ENCODE measurements at places on chromosomes 7 and 10.

- peak; percentile 35 for DNase-seq
Measured at GRCh38 chr10:89702121-89702480, 711 bp downstream of the KIF20B start.

GRCh38 chr7:105677410-105677730, 96.1 kb upstream of the EFCAB10 start:
- peak; percentile 50 for DNase-seq

GRCh38 chr7:101244375-101245146, at the start of gene FIS1:
Gene FIS1 (minus strand): TSS chr7:101245081. CDS start chr7:101245004, 77 bp downstream.
- DNase-seq: peak; percentile 91

GRCh38 chr10:43809211-43809930, 160.7 kb upstream of the ZNF32 start:
- DNase-seq: no peak

- peak; percentile 49 for DNase-seq
Measured at GRCh38 chr10:11434324-11434723, 177.1 kb downstream of the USP6NL start.

GRCh38 chr10:35331894-35332640, 4.2 kb upstream of the CCNY start:
- DNase-seq: no peak

DNA sequence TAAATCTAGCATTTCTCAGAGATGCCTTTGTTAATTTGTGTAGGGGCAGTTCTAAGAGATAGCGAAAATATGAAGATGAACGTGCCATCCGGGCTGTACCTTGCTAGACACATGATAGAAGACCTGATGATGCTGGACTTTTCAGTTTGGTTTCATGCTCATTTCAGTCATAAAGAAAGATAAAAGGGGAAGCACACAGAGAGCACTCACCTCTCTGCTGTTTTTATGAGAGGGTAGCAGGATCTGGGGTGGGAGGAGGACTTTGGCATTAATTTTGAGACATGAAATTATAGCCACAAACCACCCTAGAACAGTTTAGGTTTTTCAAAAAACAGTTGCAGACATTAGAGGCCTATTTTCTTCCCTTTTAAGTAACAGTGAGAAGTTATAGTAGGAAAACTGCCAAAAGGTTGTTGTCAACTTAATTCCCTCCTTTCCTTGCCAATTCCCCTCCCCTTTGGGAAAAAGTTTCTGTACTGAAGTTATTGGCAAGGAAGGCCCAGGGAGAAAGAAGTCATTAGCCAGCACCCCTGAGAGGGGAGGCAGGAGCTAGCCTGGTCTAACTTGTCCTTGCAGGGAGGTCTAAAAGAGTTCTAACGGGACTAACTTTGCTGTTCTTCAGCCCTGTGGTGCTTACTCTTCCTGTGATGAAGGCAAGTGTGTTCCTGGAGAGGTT, 2.6 kb downstream of the ST7 start:
- peak; percentile 27 for DNase-seq

DNA sequence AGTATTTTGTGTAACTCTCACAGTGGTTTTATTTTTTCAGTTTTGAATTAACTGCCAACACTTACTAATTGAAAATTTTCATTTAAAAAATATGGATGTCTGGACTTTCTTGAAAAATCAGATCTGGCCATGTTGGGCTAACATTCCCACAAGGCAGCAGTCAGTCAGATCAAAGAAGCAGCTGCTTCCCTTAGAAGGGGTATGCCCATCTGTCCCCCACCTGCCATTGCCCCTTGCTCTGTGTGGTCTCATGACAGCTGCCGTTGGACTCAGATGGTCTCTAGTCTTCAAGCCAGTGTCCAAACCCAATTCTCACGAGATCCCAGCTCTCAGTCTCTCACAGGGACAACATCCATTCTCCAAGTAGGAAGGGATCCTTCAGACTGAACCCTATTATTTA, 212.1 kb upstream of the GHITM start:
- DNase-seq: no peak

- no peak for DNase-seq
Measured at GRCh38 chr7:98459529-98459928, 58.6 kb upstream of the BAIAP2L1 start.

DNA sequence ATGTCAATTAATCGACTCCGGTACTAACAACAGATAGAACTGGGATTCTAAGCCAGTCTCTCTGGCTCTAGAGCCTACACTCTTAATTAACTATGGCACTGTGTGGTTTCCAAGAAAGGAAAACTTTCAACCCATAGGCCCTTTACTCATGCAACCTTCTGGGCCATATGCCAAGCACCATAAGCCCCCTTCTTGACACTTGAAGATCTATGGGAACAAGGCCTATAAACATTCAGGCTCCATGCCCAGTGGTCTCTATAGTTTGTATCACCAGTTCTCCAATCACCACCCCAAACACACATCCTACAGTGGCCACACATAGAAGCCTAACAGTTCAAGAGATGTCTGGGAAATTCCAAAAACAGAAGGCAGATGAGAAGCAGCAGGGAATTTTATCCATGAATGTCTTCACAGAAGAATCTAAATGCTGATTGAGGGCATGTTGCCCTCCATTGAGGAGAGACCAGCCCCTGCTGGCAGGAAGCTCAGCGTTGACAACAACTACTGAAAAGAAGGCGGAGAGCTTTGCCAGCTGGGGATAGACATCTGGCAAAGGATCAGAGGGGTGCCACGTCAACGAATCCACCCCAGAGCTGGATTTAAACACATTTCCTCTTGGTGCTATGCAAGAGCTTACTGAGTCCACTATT, 64.4 kb downstream of the GRM3 start:
- DNase-seq: no peak

DNA sequence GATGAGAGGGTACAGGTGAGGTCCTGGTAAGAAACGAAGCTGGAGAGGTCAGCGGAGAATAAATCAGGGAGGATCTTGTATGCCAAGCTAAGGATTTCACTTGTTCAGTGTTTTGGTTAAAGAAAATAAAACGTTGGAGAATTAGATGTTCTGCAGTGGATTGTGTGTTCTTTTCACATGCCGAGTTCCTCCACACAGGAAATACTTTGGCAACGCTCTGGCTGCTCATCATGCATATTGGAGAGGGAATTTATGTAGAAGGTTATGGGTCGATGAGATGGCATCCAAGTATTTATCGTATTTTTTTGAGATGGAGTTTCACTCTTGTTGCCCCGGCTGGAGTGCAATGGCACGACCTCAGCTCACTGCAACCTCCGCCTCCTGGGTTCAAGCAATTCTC, 11.0 kb downstream of the RPS24 start:
- DNase-seq: no peak

- no peak for DNase-seq
Measured at GRCh38 chr7:142308326-142308725, 50.5 kb upstream of the PRSS58 start.

Measured in hematopoietic multipotent progenitor cell treated with erythropoietin and hydrocortisone succinate and interleukin-3 and kit ligand, for 8 days (in vitro differentiated cells).